ENCODE measurements at places on chromosomes 16 and 17. TPM values are rescaled to one million over a fixed set of nuclear protein-coding genes. Genes with fewer than 3 reads are reported as not detected.

- DNase-seq: no peak
Observed at GRCh38 chr16:80924372-80924978, 82.2 kb downstream of the CMC2 start.

Gene LRRC75A
- 2.1 TPM for total RNA-seq

Gene ITGAD
- total RNA-seq: not detected

DNA sequence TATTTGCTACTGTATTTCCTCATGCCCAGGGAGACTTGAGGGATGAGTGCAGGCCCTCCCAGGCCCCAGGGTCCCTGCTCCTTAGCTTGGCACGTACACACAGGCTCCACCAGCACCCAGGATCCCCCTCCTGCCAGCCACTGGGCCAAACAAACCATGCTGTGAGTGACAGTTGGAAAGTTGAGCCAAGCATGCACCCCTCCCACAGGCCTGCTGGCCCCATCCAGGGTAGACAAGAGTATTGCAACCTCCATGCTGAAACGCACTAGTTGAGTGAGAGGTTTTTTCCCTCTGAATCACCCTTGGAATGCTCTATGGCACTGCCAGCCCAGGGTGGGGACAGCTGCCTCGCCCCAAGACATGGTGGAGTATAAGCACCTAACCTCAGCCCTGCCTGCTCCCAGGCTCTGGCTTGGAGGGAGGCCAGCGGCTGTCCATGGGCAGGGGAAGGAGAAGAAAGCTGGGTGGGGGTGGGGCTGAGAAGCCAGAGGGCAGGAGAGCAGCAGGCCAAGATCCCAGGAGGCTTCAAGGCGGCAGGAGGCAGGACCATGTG lies 49.6 kb downstream of the PITPNM3 start:
- peak; percentile 35 for DNase-seq

- DNase-seq: no peak
Observed at GRCh38 chr16:23121024-23121423, 28.2 kb downstream of the USP31 start.

- no peak for DNase-seq
Observed at GRCh38 chr17:74860229-74860871, 665 bp upstream of the GRIN2C start.

GRCh38 chr16:72199761-72200337 lies 27.9 kb upstream of the PMFBP1 start:
- DNase-seq: no peak

DNA sequence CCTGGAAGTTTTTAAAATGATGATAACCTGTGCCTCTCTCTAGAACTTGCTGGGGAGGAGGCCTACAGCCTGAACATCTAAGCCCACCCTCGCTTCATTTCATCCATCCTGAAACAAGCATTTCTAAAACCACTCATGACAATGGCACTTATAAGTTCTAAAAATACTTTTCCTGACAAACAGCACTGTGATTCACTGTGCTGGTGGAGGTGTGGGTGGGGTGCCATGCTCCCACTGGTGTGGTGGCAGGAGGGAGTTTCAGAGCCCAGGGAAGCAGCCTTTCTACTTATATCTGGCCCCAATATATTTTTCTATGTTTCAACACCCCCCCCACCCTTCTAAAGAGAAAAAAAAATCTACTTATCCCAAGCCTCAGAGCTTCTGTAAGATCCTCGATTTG lies 52.6 kb downstream of the RAB11FIP4 start:
- no peak for DNase-seq

GRCh38 chr17:17741349-17742023 lies 60.2 kb downstream of the RAI1 start:
- no peak for DNase-seq

Measured in kidney epithelial cell (primary cell).